ENCODE measurements at places on chromosomes 2 and 18. TPM values are rescaled to one million over a fixed set of nuclear protein-coding genes. Genes with fewer than 3 reads are reported as not detected.

GRCh38 chr18:63775166-63775730 lies at the start of gene SERPINB7:
Gene SERPINB7 (plus strand): TSS chr18:63775418. CDS start chr18:63782373, 6,955 bp downstream.
- DNase-seq = no peak

- no peak for DNase-seq
Observed at GRCh38 chr18:30358555-30358954, 684.0 kb downstream of the DSC3 start.

DNA sequence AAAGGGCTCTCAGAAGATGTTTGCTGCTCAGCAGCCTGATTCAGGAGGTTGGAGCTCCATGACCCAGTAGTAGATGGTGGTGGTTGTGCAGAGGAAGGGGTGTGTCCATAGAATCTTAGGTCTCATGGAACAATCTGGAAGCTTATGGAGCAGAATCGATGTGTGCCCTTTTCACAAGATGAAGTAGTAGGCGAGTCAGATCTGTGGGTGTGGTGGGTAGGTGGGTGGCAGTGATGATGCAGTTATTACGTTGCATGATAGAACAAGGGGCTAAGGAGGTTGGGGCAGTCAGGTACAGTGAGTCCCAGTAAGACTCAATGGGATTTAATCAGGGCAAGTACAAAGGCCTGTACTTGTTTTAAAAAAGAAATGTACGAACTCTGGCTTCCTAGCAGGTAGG lies 9.1 kb downstream of the TET3 start:
- no peak for DNase-seq

- no peak for DNase-seq
Observed at GRCh38 chr2:15890936-15891905, 49.1 kb upstream of the MYCN start.

GRCh38 chr18:30404422-30404821 lies 638.1 kb downstream of the DSC3 start:
- no peak for DNase-seq

DNA sequence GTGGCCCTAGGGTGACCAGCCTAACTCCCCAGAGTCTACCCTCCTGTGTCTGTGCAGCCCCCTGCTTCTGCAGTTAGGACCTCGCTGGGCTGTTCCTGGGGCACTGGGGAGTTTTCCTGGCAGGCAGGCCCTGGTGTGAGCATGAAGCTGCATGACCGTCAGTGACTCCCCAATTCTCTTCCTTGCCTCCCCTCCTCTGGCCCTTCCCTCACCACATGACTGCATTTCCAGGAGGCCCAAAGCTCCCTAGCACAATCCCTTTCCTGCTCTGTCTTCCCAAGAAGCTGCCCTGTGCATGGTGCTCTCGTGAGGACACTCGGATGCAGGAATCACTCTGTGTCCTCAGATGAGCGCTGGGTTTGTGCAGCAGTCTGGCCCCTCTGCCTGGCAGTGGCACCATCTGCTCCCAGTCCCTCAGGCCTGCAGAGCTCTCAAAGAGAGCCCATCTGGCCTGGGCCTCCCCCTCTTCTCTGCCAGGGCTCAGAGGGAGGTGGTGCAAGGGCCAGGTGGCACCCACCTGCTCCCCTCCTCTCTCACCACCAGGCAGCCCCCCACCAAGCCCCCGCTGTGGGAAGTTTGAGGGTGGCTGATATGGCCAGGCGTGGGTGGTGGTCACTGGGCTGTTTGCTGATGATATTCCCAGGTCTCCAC lies 125.6 kb upstream of the HS6ST1 start:
- no peak for DNase-seq

The GPR35 gene
- 2.1 TPM for total RNA-seq

The TTN gene
- 41.7 TPM for total RNA-seq

The FAM237A gene
- total RNA-seq = not detected
